DMS153 (cell line): ENCODE measurements at places on chromosomes 6 and 20.

- peak; percentile 48 for DNase-seq
These were observed 8.1 kb upstream of the OCSTAMP start for GRCh38 chr20:46558511-46558959.

DNA sequence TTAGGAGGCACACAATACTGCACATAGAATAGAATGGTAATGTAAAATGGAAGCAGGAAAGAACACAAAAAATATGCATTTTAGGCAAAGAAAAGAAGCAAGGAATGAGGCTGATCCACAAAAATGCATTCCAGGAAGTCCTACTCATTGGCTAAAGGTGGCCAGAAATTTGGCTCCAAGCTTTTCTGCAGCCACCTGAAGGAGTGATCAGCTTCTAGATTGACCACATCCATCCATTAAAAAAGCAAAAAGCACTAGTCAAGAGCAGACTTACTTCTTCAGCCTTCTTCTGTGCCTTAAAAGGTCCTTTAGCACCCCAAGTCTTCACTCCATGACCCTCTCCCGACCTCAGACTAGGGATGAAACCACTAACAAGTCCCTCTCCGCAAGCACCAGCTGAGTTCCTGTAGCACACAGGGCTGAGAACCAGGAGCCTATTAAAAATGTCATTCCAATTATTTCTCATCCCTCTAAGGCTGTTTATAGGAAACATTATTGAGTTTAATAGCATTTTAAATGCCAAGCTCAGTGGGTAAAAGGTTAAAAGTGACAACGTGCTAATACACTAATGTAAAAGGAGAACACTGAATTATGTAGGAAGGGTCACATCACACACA lies 36.5 kb downstream of the TRAM2 start:
- no peak for DNase-seq

- DNase-seq = no peak
These were observed 83.1 kb upstream of the CBLN4 start for GRCh38 chr20:56088375-56088774.

DNA sequence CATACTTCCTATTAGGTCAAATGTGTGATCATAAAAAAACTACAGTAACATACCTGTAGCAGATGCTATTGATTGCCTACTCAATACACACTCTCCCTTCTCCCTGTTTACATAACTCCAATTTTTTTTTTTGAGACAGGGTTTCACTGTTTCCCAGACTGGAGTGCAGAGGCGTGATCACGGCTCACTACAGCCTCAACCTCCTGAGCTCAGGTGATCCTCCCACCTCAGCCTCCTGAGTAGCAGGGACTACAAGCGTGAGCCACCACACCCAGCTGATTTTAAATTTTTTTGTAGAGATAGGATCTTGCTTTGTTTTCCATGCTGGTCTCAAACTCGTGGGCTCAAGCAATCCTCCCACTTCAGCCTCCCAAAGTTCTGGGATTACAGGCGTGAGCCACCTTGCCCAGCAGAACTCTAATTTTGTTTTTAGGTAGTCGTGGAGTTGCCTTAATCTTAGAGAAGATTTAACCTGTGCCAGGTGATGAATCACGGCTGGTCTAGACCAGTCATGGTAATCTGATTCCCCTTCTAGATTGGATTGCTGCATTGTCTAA lies 14.0 kb upstream of the KIF3B start:
- no peak for DNase-seq

GRCh38 chr6:143328876-143329275 lies 121.6 kb downstream of the ADAT2 start:
- DNase-seq = no peak

DNA sequence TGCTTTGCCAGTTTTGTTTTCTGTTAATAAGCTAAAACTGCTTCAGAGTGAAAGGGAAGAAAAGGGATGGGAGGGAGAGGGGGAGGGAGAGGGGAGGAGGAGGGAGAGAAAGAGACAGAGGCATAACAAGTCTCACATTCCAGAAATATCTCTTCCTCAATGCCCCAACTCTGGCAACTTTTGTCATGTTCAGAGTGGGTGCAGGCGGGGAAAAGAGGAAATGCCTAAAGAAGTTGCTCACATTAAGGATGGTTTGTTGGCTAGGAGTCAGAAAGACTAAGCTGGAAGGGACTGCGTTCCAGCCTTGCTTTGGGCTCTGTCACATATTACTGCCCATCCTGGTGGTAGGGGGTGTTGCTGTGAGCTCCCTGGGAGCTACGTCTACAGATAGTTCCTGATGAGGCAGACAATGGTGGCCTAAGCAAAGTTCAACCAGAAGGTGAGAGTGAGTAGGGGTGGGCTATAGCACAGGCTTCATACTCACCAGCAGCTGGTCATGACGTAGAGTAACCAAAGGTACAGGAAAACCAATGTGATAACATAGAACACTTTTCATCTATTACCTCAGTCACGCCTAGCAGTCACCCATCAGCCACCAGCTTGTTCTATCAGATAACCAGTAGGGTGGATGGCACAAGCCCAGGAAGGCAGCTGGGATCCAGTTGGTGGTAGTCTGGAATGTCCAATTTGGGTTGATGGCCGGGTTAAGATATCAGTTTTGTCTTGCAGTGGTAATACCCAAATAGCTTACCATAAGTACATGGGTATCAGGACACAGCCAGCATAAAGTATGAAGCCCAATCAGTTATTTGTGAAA lies 2.1 kb downstream of the TSPYL4 start:
- no peak for DNase-seq

DNA sequence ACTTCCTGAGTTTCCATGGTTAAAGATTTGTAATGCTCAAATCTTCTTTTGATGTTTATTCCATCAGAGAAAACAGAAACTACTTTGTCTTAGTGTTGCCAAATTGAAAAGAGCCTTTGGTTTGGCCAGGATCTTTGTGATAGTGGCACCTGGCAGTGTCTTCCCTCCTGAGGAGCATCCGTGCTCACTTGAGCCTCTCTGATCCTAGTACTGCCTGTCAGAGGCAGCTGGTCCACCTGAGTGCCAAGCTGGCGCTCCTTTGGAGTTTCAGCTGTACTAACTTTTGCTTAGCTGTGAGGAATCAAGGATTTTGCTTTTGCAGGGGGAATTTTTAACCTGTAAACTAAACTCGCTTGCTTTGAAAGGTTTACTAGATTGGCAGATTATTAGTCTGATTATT lies 61.4 kb downstream of the SCAND1 start:
- no peak for DNase-seq

DNA sequence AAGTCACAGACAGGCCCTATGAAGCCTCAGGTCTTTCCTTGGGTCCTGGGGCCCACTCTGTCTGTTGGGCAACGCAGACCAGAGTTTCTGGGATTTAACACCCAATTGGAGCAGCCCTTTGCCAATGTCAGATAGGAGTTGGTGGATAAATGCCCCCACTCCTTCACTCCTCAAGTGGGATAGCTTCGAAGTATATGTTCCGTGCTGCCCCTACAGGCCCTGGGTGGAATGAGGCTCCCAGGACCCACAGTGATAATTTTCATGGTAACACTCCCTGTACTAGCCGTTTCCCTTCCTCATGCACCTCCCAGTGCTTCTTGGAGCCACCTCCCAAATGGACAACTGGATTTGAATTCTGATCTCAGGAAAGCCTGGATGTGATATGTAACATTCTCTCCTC lies 145.4 kb downstream of the FOXA2 start:
- no peak for DNase-seq

GRCh38 chr6:124955108-124955856 lies 7.0 kb upstream of the RNF217 start:
- no peak for DNase-seq

DNA sequence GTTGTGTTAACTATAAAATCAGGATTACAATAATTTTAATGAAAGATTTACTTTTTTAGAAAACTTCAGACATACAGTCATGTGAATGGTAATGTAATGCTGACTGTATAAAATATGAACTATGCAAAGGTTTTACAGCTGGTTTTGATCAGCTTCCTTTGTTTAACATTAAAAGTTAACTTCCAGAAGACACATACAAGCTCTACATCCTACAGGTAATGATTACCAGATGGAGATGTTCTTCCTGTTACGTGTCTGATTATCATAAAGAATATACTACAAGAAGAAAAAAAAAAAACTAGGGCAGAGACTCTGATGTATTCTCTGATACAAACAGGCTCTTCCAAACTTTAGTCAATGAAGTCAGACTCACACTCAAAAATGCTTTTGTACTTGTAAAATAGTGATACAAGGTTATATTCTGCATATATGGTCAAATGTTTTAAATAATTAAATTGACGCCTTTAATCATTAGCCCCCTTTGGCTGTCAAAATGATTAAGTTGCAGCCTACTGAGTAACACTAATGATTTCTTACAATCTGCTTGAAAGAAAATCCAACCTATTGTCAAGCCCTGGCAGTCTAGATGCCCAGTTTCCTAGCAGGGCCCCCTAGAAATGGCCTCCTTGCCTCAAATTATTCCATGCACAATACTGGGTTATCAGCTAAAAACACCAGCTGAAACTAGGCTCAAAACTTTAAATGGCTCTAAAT lies 251.8 kb upstream of the RUNX2 start:
- no peak for DNase-seq

DNA sequence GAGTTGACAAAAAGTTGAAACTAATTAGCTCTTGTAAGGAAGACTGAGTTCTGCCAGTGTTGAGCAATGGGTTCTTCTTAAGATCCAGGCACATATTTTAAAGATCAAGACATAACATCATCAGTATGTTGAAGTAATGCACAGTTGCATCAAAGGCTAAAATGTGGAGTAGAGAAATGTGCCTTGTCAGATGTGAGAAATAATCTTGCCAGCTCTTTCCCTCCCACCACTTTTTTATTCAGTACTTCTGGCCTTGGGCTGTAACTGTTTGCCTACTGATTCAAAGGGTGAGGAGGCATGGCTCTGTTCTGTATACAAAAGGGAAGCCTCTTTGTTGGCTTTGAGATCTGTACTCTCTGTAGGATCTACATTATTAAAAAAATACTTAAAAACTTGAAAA lies 13.1 kb downstream of the PKIB start:
- no peak for DNase-seq

DNA sequence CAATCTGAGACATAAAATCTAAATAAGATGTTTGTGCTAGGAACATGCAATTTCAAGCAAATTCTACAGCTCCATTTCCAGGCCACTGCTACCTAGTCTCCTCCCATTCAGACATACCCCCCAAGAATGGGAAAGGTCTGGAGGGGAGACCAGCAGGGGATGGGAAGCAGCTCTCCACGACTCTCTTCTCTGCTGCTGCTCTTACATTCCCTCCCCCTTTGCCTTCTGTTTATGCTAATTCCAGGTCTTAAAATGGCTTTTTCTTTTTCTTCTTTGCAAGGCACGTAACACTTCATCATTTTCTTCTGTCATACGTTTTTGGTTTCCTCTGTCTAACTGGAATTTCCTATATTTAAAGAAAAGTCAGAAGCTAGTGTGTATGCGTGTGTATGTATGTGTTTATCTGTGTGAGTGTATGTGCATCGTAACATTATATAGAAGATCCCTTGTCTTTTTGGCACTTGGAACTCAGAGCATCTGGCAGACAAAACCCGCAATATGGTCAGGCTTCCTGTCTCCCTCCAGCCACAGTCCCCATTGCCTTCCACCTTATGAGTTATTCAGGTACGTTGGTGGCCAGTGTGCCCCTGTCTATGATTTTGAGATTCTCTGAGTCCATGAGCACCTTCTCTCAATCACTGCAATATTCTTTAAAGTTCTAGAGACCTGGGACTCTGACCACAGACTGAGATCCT lies 493.7 kb downstream of the BTBD3 start:
- no peak for DNase-seq

- DNase-seq = peak; percentile 47
These were observed 5.0 kb downstream of the DST start for GRCh38 chr6:56637640-56638039.

- DNase-seq = no peak
These were observed 599 bp upstream of the PSORS1C1 start for GRCh38 chr6:31113861-31114540.
